Activated CD4-positive, alpha-beta T cell treated with anti-CD3 and anti-CD28 coated beads, Interleukin-2, Interleukin-6, amounts not matched to agents 100 ng/mL and 50 ng/mL, durations not matched to agents 16 hours and 8 hours (primary cell): ENCODE measurements at places on chromosomes 5 and 9.

GRCh38 chr5:174177531-174177930, 132.0 kb downstream of the NSG2 start:
- DNase-seq: no peak

DNA sequence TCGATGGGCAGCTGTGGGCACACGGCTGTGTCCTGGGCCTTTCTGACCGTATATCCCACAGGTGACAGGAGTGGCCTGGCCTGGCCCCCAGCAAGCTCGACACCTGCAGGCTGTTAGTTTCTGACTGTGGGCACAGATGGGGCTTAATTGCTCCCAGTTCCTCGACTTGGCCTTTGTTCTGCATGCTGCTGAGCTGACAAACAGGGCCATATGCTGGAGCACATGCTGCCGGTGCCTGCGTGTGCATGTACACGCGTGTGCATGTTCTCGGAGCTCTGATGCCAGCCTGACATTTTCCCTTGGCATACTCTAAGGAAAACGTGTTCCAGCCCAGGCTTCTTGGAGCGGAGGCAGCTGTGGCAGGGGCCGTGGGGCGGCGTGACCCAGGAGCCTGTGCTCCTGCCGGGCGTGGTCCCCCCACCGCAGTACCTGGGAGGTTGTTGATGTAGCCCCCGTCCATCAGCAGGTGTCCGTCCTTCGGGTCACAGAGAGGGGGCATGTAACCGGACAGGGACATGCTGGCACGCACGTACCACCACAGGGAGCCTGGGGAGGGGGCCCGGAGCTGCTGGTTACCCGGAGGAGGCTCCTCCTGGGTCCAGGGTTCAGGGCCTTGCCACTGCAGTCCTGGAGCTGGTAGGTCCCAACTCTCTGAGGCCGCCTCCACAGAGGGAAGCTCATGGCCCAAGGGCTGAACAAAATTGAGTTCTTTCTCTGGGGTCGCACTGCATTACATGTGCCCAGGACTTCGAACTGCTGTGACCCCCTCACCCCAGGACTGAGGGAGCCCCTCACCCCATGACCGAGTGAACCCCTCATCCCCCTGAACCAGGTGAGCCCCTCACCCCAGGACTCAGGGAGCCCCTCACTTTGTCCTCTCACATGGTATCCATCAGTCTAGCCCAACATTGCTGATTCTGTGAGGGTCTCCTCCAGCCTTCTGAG, 4.1 kb upstream of the NSMF start:
- DNase-seq: no peak

DNA sequence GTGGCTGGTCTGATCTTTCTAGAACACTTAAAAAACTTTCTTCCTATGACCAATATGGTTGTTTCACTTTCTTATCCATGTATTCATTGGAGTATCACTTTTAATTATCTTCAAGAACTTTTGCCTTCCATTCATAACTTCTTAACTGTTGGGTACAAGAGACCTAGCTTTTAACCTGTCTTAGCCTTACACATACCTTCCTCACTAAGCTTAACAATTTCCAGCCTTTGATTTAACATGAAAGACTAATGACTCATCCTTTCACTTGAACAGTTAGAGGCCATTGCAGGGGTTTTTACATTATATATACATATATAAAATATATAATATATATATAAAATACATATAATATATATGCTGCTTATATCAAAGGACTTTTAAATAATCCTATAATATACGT, 57.9 kb downstream of the ABHD17B start:
- peak; percentile 7 for DNase-seq

DNA sequence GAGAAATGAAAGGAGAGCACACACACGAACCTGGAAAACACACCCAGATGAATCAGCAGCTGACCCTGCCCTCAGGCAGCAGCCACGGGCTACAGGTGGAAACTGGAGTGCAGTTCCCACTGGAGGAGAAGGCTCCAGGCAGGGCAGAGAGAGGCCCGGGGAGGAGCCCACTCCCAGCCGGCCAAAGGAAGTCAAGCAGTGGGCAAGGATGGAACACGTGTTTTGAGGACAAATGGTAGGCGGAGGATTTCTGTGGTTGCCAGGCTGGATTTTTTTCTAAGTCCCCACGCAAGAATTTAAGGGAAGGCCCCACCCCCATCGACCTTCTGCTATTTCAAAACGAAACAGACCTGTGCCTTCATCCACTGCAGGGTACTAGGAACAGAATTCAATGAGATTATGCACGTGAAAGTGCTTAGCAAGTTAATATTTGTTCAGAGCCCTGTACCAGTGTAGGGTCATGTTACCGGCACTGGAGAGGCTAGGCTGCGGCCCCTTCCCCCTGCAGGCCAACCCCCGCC, 6.8 kb downstream of the EPB41L4B start:
- no peak for DNase-seq

DNA sequence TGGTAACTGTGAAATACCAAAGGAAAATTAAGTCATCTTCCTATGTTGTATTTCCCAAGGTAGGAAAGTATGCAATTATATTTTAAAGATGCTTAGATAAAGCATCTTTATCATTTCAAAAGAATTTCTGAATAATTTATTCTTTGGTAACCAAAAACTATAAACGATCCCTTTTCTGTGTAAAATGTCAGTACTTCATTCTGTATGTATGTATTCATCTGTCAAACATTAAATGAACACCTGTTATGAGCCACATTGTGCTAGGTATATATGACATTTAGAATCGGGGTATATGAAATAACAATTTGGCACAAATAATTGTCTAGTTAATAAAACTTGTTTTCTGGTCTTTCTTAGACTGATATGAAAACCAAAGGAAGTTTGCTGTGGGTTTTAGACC, 89.4 kb upstream of the DHFR start:
- DNase-seq: no peak

GRCh38 chr5:76946090-76946489, 6.8 kb upstream of the CRHBP start:
- no peak for DNase-seq

- no peak for DNase-seq
These were observed 602.7 kb upstream of the SEMA6A start for GRCh38 chr5:117177302-117177701.

GRCh38 chr9:137306850-137307254, 4.8 kb upstream of the NRARP start:
- DNase-seq: no peak
